ENCODE measurements at places on chromosomes 3 and 15.

- DNase-seq = no peak
Observed at GRCh38 chr3:25844891-25845290, 55.0 kb downstream of the OXSM start.

- DNase-seq = no peak
Observed at GRCh38 chr3:185470323-185470722, 28.5 kb downstream of the TMEM41A start.

DNA sequence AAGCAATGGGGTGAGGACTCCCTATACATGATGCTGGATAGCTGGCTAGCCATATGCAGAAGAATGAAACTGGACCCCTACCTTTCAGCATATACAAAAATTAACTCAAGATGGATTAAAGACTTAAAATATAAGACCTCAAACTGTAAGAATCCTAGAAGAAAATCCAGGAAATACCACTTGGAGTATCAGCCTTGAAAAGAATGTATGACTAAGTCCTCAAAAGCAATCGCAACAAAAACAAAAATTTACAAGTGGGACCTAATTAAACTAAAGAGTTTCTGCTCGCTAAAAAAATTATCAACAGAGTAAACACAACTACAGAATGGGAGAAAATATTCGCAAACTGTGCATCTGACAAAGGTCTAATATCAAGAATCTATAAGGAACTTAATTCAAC is 94.3 kb downstream of the XRN1 start:
- DNase-seq = no peak

DNA sequence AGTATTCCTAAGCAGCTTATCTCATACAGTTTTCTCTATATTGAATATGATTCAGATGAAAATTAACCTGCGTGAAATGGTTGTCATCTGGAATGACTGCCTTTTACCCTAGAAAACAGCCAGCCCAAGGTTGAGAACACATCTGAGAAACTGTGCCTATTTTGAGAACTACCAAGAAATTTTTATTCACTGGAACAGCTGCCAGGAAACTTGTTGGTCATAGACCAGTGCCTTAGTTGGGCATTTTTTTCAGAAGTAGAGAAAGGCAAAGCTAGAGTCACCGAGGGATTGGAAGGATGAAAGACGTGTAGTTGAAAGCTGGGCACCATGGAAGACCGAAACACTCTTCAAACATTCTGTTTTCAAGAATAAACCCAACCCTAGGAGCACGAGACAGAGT is 277.1 kb downstream of the LPP start:
- DNase-seq = no peak

DNA sequence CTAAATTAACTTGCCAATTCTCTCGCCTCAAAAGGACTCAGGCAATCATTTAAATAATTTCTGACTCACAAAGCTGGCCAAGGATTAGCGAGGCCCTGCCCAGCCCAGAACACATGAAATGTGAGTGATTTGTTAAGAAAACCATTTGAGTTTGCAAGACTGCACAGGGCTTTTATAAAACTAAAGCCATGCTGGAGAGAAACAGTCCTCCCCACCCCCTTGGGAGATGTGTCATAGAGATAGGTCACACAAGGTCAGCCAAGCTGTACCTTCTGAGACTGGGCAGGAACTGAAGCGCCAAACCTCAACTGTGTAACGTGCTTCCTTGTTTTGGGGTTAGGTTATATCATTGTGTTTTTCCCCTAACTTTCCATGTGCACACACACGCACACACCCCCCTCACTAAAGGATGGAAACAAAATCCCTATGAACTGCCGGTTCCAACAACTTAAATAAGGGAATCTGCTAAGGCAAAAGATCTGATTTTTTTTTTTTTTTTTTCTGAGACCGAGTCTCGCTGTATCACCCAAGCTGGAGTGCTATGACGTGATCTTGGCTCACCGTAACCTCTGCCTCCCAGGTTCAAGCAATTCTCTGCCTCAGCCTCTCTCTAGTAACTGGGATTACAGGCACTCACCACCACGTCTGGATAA is 8.1 kb downstream of the SPATA12 start:
- no peak for DNase-seq

GRCh38 chr3:50617096-50617791 is at the start of gene MAPKAPK3:
Gene MAPKAPK3, plus strand, starts transcription at chr3:50617151. Its CDS starts 415 bp downstream, at chr3:50617566.
- DNase-seq = no peak

- DNase-seq = no peak
Observed at GRCh38 chr3:27166888-27167287, 202.3 kb downstream of the NEK10 start.

GRCh38 chr3:78917536-78917935 is 850.3 kb downstream of the ROBO1 start:
- no peak for DNase-seq

DNA sequence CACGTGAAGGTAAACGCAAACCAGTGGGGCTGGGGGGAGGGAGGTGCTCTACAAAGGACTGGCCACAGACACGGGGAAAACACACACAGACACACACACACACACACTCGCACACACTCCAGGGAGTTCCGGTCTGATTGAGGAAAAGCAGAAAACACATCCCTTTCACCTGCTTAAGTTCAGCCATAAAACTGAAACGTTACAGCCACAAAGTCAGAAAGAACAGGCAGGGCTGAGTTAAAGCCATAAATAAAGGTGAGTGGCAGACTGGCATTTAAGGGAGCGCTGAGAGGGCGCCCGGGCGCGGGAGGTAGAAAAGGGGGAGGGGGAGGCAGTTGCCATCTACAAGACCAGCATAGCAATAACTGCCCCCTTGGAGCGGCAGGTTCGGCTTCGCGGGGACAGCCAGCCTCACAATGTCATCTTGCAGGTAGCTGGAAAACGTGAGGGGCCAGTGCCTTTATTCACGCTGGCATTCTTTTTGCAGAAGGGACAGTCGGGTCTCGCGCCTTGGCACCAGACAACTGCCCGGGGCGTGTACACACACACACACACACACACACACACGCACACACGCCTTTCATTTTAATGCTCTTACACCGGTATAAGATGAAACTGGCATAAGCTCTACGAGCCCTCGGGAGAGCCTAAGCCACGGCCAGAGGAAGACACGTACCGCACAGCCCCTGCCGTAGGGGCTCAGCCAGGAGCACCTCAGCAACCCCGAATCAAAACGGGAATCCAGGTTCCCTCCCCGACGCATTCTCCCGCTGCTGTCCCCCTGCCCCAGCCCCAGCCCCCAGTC is 866 bp downstream of the TNIK start:
- no peak for DNase-seq

GRCh38 chr3:155594526-155595187 is 150.2 kb downstream of the PLCH1 start:
- no peak for DNase-seq

- DNase-seq = no peak
Observed at GRCh38 chr15:91116113-91117067, 16.3 kb downstream of the SV2B start.

DNA sequence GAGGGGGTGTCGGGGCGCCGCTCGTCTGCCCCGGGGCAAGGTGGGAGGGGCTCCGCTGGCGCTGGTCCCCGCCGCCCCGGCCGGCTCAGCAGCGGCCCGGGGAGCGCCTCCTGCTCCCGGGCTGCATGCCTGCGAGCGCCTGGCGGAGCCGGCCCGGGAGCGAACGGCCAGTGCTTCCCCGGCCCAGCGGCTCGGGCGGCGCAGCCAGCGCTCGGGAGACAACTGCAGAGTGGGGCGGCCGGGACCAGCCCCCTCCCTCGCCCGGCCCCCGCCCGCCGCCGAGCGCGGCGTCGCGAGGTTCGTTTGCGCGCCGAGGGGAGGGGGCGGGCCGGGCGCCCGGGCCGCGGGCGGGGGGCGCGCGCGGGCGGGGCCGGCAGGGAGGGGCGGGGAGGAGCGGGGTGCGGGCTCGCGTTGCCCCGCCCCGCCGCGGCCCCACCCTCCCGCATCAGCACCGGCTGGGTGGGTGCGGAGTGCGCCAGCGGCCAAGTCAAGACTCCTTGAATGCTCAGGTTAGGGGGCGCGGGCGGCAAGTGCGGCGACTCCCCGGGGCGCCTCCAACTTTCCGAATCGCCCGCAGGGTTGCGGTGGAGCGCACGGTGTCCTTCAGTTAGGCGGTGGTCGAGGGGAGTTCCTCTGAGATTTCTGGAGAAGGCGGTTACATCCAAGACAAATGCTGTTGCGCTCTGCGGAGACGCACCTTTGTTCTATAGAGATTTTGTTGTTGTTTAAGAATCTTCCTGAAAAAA is at the start of gene RGMA:
Gene RGMA, minus strand, starts transcription at position 231 of the 746 bp plus-strand sequence. CDS start 279 bp downstream, outside the sequence.
- DNase-seq = no peak

Measured in stimulated activated CD4-positive, alpha-beta T cell treated with anti-CD3 and anti-CD28 coated beads, Interleukin-1b, Interleukin-23, amount 100 ng/mL, for 24 hours (primary cell).